NCI-H774 (cell line): ENCODE measurements at places on chromosomes 4 and X.

DNA sequence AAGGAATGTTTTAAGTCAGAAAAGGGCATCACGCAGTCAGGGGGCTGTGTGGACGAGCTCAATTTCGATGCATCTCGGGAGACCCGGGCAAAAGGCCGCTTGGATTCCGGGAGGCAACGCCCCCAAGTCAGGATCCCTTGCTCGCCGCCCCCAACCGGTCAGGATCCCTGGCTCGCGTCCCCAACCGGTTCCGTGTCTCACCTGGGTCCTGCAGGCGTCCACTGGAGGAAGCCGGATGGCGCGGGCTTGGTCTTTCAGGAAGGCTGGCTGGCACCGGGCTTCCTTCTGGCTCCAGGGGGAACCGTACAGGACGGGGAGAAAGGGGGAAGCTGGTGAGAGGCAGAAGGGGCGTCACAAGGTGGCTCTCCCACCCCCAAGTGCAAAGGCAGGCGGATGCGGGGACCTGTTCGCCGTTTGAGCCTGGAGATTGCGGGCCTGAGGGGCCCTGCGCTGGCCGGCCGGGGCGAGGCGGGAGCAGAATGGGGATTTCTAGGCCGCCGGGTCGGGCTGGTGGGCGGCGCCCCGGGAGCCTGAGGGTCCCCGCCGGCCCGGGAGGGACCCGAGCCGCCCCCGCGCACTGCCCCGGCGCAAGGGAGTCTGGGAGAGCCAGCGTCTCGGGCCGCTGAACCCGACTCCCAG lies 84.7 kb downstream of the HPRT1 start:
- no peak for DNase-seq

DNA sequence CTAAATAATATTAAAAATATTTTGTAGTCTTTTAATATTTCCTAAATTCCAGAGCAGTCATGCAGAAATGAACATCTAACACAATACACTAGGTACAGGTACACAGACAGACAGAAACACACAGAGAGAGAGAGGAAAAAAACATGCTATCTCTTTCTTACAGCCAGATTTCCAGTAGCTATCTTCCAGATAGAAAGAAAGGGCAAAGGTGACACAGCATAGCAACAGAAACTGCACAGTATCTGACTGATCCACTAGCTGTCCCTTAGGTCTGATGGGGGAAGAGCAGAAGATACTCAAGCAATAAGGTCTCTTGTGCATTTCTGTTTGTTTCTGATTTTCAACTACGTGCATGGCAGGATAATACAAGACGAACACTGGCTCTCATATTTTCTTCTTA lies 7.8 kb downstream of the FBXW7 start:
- no peak for DNase-seq

GRCh38 chr4:152454398-152455011 lies 81.4 kb downstream of the FBXW7 start:
- DNase-seq, result peak; percentile 3

DNA sequence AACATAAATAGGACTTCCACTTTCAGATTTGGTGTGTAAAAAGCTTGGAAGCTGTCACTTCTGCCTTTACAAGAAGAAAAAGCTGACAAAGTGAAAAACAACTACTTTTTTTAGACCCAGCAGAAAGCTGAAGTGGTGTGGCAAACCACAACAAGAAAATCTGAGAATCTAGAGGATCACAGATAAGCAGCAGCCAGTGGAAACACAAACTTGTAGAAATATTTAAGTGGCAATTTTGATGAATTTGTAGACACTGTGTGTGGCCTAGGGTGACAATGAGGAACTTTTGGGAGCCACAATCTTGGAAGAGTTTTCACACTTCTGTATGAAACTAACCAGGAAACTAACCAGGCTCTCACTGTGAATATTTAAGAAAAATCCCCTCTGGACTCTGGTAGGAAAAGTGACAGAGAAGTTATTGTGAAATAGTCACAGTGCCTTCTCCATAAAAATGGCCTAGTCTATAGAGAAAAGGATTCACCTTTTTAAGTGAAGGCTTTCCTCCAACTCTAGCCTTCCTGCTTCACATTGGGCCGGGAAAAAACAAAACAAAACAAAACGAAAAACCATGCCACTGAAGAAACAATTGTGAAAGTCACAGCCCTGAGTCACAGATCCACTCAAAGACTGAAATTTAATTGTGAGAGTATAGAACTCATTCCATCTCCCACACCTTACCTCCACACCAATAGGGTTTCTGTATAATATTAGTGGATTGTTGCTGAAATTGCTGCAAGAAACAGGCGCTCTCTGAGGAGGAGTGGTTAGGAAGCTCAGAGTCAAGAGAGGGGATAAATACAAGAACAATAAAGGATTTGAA lies 26.7 kb upstream of the GUCY1A1 start:
- DNase-seq, result no peak

GRCh38 chr4:179709961-179710624 lies 2267.9 kb upstream of the AGA start:
- DNase-seq, result no peak

DNA sequence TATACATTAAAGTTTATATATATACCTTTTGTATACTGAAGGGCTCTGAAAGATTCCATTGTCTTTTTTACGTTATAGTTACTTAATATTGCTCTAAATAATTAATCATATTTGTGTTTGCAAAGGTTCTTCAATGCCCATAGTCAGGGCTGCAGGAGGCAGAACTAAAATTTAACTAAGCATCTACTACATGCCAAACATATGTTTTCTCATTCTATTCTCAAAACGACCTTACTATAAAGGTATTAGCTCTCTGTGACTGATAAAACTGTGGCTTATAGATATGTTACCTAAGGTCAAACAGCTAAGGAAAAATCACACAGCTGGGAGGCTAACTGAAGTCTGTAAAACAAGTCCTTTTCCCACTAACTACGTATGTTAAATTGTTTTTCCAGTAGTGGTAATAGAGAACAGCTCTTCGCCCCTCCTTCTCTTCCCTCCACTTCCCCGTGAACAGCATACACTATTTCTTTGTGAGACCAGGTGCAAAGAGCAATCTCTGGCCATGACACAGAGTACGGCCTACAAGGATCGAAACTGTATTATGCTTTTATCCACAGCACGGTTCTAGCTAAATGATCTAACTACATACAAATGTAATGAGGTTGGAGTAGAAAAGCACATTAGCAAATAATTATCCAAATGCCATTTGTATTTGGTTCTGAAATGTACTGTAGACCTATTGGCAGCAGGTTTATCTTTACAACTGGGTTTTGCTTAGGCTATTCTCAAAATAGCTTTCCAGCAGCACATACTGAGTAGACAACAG lies 1.7 kb downstream of the CNOT6L start:
- peak; percentile 28 for DNase-seq

DNA sequence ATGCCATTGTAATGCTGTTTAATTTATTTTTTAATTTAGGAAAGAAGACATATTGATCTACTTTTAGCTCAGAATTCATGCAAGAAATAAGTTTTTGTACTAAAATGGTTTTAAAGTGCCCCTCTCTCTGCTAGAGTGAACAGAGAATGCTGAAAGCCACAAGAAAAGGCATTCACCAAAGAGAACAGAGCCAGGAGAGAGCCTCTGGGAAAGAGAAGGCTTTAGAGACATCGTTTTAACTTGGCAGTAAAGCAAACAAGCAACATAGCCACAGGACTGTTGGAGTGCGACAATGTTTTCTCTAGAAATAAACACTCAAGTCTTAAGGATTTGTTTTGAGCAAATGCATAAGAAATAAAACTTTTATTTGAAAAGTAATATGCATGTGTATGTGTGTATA lies 484.1 kb upstream of the CPEB2 start:
- DNase-seq, result no peak

DNA sequence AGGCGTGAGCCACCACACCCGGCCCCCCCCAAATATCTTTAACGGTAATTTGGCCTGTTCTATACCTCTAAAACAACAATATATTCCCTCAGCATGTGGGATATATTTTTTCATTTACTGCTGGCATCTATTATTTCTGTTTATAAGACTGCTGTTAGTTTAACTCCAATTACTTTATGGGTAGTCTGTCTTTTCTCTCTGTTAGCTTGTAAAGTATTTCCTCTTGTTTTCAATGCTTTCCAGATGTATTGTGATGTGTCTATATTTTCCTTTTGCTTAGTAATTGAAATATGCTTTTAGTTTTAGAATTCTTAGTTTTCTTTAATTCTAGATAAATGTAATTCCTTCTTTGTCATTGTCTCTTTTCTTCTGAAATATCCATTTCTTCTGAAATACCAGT lies 445.8 kb downstream of the ANKRD50 start:
- no peak for DNase-seq

DNA sequence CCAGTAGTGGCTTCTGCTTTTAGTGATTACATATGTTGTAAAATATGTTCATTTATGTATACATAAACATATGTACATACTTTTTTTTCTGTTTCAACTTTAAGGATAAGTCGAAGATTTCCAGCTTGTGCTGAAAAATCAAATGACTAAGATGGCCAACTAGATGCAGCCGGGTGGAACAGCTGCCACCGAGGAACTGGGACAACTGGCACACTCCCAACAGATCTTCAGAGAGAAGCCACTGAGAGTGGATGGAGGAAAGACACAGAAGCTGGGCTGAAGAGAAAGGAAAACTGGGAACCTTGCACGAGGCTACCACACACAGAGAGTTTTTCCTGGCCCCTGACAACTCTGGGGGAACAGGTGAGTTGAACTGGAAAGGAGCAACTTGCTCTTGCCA lies 207.5 kb downstream of the FAM47B start:
- no peak for DNase-seq

- DNase-seq, result peak; percentile 81
Observed at GRCh38 chr4:9762823-9763475, 18.5 kb upstream of the DRD5 start.

GRCh38 chr4:85783483-85783882 lies 308.5 kb downstream of the ARHGAP24 start:
- DNase-seq, result no peak

DNA sequence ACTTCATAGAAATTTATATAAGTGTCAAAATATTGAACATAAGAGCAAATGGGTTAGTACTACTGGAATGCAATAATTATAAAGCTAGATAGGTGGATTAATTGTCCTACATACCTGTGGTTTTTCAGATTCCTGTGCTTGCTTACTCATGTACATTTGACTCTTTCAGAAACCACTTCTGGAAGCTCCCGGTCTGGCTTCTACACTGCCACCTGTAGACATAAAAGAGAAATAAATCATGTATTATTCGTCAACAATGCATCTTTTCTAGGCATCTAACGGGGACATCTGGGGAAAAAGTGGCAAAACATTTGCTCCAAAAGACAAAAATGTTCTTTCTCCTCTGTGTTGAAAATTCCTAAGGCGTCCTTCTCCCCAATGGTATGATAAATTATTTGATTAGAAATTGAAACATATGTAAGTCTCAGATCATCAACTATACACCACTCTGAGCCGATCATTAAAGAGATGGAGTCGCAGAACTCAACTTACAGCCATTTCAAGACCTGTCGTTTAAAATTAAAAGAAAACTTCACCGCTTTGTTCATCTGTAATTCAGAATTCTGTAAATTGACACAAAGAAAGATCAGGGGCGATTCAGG lies 648.7 kb upstream of the DIPK2B start:
- peak; percentile 2 for DNase-seq

- DNase-seq, result no peak
Observed at GRCh38 chr4:147846318-147847155, 114.6 kb downstream of the ARHGAP10 start.

- DNase-seq, result no peak
Observed at GRCh38 chr4:22573641-22574040, 57.8 kb upstream of the ADGRA3 start.
